ENCODE measurements at places on chromosomes 6 and 20. TPM values are rescaled to one million over a fixed set of nuclear protein-coding genes. Genes with fewer than 3 reads are reported as not detected.

EPPIN gene
- total RNA-seq: not detected

GRCh38 chr6:144155529-144155928 lies 5.2 kb downstream of the STX11 start:
- DNase-seq: no peak

- DNase-seq: no peak
Measured at GRCh38 chr6:4848382-4849068, 72.3 kb downstream of the CDYL start.

DNA sequence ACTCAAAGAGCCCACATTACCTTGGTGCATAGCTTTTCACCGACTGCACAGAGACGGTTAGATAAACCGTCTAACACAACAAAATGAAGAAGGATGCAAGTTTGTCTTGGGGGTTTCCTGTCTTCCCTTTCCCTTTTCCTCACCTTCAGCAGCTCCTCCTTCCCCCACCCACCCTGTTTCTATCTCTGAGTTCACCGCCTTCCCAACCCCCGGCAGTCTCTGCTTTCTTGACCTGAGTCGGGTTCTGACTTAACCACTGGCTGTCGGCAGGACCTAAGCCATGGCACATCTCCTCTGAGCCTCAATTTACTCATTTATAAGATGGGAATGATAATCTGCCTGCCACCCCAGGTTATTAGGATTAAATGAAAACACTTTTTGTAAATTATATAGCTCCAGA lies 25.8 kb upstream of the CNKSR3 start:
- no peak for DNase-seq

GRCh38 chr6:52162940-52163908 lies 23.0 kb upstream of the IL17A start:
- DNase-seq: peak; percentile 24

- no peak for DNase-seq
Measured at GRCh38 chr6:42281570-42281969, 63.9 kb upstream of the MRPS10 start.

- no peak for DNase-seq
Measured at GRCh38 chr6:15404685-15404980, 158.8 kb downstream of the JARID2 start.

DNA sequence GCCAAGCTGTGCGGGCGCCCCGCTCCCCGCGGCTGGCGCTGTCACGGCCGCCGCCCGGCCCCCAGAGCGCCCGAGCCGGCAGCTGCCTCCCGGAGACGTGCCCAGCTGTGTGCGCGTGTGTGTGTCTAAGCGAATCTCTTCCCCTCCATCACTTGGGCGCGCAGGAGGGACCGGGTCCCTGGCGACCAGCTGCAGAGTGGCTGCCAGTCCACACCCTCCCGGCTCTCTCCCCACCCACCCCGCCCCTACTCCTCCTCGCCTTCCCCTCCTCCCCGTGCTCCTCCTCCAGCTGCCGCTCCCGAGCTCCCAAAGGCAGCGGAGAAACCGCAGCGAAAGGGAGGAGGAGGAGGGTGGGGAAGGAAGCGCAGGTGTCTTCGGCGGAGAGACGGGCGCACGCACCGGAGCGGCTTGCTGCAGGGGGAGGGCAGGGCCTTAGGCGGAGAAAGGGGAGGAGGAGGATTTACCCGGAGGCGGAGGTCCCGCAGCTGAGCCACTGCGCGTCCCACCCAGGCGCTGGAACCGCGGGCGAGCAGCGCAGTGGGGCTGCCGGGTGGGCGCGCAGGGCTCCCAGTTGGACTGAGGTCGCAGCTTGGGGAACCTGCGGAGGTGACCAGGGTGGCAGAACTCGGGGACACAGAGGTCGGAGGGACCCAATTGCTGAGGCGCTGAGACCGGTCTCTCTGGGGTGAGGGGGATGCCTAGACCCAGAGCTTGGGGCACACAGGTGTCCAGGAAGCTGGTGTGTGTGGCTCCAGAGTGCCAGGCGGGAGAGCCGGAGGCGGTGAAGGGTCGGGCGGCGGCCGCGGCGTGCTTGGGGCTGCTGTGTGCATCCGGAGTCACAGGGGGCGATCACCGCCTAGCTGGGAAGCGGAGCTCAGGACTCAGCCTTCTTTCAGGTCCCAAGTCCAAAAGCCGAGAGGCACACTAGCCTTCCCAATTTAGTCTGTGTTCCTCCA lies at the start of gene HS3ST5:
Gene HS3ST5, minus strand, starts transcription at position 198 of the 956 bp plus-strand sequence. CDS start 280,178 bp downstream, outside the sequence.
- DNase-seq: peak; percentile 66

GRCh38 chr6:2307799-2308198 lies 62.4 kb upstream of the GMDS start:
- DNase-seq: no peak

- no peak for DNase-seq
Measured at GRCh38 chr6:64113704-64114103, 478.1 kb downstream of the PHF3 start.

DNA sequence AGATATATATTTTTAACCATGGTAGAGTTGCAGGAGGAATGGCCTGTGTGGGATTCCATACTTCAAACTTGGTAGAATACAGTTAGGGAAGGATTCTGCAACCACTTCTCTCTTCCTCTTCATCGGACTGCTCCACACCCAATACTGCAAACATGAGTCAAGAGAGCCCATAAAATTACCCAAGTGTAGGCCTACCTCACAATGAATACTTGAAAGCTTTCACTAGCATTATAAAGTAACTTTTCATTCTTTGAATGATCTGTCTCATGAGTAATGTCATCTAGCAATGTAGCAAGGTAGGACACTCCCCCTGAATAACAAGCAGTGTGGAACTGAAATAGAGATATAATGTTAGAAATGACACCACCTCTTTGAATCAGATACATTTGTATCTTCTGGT lies 79.4 kb downstream of the FOXC1 start:
- DNase-seq: no peak

- no peak for DNase-seq
Measured at GRCh38 chr20:37468886-37469285, 52.2 kb upstream of the NNAT start.

All from Daoy (cell line).